ENCODE measurements at places on chromosomes 7 and 10.

- no peak for DNase-seq
These were observed 39.8 kb upstream of the LANCL2 start for GRCh38 chr7:55325371-55325792.

GRCh38 chr10:22459496-22459895 is 114.2 kb downstream of the SPAG6 start:
- DNase-seq = no peak

- no peak for DNase-seq
These were observed 15.2 kb upstream of the EXOC6 start for GRCh38 chr10:92832998-92833650.

DNA sequence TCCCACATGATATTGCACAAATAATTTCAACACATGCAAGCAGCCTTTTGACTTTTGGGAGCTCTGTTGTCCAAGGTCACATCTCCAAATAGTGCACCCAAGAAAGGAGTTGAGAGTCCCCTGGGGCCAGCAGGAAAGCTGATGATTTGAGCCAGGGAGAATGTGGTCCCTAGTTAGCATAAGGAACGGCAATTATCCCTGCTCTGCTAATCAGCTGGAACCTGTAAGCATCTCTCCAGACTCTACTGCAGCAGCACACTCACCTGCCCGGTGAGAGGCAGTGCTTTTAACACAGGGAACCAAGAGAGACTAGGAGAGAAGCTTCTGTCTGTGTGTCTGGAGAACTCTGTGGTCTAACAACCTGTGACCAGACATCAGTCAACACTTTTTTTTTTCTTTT is 17.0 kb downstream of the TRPV5 start:
- DNase-seq = no peak

GRCh38 chr7:41436139-41436538 is 266.8 kb downstream of the INHBA start:
- DNase-seq = no peak

GRCh38 chr10:119542357-119542987 is at the start of gene RGS10:
TSS of gene RGS10 (minus strand) at chr10:119542719. CDS start at chr10:119542638, 81 bp downstream.
- DNase-seq = peak; percentile 68

DNA sequence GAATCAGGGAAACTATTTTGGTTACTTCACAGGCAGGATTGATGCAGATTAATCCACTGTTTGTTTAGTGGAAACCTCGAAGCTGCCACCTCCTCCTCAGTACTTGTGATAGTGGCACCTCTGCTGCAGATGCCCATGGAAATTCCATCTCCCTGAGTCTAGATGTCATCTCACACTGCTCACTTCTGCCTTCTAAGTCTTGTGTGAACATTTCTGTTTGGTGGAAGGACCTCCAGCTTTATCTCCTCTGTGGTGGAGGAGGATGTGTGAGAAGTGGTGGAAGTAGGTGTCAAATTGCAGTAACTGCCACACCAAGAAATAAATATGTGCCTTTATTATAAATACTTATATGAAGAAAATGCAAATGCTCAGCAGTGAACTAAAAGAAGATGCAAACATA is 25.8 kb upstream of the GPR141 start:
- DNase-seq = no peak

DNA sequence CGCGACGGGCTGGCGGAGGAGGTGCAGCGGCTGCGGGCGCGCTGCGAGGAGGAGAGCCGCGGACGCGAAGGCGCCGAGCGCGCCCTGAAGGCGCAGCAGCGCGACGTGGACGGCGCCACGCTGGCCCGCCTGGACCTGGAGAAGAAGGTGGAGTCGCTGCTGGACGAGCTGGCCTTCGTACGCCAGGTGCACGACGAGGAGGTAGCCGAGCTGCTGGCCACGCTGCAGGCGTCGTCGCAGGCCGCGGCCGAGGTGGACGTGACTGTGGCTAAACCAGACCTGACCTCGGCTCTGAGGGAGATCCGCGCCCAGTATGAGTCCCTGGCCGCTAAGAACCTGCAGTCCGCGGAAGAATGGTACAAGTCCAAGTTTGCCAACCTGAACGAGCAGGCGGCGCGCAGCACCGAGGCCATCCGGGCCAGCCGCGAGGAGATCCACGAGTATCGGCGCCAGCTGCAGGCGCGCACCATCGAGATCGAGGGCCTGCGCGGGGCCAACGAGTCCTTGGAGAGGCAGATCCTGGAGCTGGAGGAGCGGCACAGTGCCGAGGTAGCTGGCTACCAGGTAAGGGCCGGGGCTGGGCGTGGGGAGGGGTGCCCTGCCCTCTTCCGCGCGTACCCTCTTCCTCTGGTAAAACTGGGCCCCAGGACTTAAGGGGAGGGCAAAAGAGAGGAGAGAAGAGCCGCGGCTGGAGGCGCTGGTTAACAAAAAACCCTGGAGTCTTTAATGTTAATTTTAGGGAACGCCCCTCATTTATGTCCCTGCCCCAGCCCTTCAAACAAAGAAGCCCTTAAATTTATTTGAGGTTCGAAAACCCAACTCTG is 987 bp downstream of the INA start:
- no peak for DNase-seq
